CD8-positive, alpha-beta memory T cell (primary cell): ENCODE measurements at places on chromosomes 1 and 21.

DNA sequence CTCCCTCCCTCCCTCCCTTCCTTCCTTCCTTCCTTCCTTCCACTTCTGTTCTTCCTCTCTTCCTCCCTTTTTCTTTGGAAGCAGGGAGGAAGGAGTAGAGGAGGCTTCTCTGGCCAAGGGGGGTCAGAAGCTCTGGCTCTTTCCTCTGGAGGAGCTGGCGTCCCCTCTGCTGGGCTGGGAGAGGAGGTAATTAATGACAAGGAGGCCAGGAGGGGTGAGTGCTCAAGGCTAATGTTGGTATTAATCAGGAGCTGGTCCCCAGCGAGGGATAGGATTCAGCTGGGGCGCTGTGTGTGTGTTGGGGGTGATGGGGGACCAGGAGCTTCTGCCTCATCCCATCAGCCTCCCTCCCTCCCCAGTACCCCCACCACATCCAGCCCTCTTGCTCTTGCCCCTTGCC, 6.2 kb upstream of the PEAR1 start:
- no peak for DNase-seq

DNA sequence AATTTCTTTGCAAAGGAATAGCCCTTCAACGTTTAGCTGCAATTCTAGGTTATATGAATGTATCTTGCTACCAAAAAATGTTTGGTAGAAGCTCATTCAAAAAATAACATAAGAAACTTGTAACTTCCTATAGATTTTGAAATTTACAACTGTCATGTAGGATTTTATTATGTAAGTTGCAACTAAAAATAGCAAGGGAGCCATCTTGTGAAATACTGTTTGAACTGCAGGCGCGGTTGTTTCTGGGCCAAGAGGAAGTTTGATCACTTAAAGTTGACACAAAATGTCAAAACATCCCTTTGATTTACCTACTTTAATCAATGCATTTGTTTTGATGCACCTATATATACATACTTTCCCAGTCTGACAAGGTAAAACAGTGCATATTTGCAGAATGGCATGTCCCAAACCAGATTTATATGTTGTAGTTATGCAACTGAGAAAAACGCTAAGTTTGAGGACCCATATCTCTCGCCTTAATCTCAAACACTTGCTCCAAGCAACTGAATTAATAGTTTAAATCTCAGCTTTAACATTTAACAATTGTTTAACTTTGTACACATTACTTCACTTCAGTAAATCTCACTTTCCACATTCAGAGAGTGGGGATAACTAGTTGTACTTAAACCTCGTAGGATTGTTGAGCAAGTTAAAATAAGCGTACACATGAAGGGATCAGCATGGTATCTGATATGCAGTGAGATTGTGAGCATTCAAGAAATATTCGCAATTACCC, 63.9 kb downstream of the KCNK2 start:
- DNase-seq = no peak

- DNase-seq = no peak
Measured at GRCh38 chr1:74504125-74504932, 8.1 kb downstream of the LRRC53 start.

DNA sequence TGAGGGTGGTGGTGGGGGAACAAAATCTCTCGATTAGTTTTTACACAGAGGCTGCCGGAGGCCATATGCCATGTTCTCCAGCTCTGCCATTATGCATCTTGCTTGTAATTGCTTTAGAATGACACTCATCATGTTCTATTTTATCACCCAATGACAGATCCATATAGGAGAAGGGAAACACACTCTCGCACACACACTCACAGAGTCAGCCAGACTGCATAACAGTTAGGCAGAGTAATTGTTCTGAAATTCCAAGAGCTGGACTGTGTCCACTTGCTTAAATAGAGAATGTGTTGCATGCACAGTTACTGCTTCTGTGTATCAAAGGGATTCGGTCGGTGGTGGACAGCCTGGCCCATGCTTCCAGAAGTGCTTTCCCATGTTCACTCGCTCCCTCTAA, 30.6 kb downstream of the KCND3 start:
- DNase-seq = no peak

DNA sequence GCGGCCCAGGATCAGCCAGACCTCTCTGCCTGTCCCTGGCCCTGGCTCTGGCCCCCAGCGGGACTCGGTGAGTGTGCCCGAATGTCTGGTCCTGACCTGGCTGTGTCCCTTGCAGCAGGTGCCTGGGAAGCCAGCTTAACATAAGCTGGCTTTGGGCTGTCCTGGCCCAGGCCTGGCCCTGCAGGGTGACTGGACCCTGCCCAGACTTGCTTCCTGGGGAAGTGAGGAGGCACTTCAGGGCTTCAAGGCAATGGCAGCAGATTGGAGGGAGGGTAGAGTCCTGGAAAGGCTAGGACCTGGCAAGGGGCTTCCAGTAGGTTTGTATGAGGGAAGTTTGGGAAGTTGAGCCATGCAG, 16.4 kb downstream of the RPS6KA1 start:
- DNase-seq = no peak
